Posterior vena cava (tissue), 2 donors: ENCODE measurements at places on chromosomes 2 and 18. TPM values are rescaled to one million over a fixed set of nuclear protein-coding genes. Genes with fewer than 3 reads are reported as not detected.

RIT2 gene
- total RNA-seq: not detected

IL36G gene
- total RNA-seq: not detected

LINC00305 gene
- total RNA-seq: not detected

MAPRE3 gene
- 16.3 TPM for total RNA-seq

UGT1A6 gene
- not detected for total RNA-seq

RSAD2 gene
- total RNA-seq: 6.9 TPM

DNA sequence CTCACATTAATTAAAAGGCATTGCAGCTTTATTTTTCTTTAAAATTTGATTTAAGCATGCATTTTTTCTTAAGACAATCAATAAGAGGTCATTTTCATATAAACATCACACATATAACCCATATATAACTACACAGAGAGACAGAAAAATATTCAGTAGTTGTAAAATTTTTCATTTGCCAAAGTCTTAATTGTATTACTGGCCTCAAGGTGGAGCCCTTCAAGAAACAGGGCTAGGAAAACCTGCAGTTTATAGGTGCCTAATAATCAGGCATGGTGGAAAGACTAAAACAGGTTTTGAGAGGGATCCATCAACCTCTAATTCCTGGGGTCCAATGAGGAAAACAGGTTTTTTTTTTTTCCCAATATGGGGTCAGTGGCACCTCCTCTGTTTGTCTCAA is 71.3 kb upstream of the ZNF804A start:
- no peak for DNase-seq

DNA sequence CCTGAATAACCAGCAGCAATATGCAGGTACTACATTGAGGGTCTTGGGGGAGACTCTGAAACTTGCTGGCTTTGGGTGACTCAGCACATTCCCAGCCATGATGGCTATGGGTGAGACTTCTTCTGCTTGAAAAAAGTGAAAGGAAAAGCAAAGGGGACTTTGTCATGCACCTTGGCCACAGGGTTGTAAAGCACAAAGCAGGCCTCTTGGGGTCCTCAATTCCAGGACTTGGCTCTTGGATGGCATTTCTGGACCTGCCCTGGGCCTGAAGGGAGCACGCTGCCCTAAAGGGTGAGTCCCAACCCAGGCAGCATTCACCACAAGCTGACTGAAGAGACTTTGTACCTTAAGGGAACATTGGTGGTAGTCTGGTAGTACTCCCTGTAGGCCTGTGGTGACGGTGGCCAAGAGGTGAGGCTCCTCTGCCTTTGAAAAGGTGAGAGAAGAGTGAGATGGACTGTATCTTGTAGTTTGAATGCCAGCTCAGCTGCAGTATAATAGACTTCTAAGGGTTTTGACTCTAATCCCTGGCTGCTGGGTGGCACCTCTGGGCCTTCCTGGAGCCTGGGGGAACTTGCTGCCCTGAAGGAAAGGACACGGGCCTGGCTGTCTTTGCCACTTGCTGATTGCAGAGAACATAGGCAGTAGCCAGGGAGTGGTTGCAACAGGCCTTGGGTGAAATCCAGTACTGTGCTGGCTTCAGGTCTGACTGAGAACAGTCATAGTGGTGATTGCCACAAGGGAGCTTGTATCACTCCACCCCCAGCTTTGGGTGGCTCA is 36.5 kb upstream of the CYTIP start:
- peak; percentile 89 for DNase-seq

DNA sequence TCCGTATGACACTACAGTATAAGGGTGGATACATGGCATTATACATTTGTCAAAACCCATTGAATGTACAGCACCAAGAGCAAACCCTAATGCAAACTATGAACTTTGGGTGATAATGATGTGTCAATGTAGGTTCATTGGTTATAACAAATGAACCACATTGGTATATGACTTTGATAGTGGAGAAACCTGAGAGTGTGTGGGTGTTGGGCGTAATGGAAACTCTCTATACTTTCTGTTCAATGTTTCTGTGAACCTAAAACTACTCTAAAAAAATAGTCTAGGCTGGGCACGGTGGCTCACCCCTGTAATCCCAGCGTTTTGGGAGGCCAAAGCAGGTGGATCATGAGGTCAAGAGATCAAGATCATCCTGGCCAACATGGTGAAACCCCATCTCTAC is 6.5 kb upstream of the ACTG2 start:
- DNase-seq: no peak

DNA sequence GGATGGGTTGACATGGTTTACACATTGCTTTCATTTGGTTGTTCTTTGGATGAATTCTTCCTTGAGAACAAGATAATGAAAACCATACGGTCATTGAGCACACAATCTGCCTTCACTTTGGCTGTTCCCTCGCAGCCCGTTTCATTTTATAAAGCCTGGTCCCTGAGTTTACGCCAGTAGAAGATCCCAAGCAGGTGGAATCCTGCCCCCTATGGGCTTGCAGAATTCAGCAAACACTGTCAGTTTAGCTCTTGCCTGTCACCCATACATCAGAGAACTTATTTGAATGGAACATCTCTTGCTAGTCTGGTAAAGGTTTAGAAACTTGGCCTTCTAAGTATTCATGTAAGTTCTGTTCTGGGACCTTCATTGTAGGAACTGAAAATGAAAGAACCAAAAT is 666.4 kb upstream of the ZEB2 start:
- no peak for DNase-seq

DNA sequence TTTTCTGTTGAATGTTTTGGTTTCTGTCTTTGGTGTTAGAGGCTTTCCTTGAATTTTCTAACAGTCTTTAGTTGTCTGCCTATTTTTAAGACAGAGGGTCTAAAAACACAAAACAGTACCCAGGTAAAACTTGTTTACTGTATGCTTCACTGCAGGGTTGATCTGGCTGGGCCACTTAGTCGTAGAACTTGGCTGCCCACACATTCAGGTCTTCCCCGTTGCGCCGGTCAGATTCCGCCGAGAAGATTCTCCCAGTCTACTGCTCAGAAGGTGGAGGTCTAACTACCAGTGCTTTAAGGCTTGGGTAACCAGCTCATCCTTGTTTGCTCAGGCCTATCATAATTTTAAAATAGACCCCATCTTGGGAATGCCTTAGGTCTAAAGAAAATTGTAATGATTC is 24.6 kb upstream of the DNAH6 start:
- DNase-seq: no peak

DNA sequence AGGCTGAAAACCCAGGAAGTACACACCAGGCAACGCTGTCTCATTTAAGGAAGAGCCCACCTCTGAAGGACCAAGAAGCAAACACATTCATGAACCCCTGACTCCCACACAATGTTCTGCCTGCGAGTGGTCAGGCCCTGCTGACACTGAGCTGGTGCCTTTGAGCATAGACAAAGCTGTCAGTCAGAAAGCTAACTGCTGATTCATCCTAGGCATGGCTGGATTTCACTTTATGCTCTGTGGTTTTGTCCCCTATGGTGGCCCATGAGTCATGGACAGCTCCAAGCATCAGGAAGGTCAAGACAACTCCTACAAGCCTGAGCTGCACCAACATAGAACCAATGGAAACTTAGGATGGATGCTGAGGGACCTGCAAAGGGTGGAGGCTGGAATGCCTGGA is 78.9 kb downstream of the UXS1 start:
- no peak for DNase-seq

GRCh38 chr18:21012308-21012707 is 99.3 kb downstream of the ROCK1 start:
- no peak for DNase-seq

DNA sequence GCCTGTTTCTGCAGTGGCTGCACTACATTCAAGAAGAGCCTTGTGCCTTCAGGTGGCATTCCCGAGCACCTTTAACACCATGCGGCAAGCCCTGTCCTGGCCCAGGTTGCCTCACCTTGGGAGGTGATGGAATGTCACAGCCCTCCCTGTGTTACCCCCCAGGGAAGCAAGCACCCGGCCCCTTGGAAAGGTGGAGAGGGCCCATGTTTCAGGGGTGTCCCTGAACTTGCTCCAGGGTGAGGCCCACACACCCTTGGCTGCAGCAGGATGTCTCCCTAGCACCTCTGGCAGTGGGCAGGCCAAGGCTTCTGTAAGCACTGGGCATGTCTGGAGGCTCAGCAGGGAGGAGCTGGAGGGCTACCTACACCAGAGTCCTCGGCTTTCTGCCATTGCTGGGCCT is 29.3 kb upstream of the ACAA2 start:
- no peak for DNase-seq

- DNase-seq: no peak
Observed at GRCh38 chr18:8726281-8726680, 20.9 kb downstream of the MTCL1 start.

GRCh38 chr2:70936165-70936978 is 672 bp downstream of the ATP6V1B1 start:
- peak; percentile 37 for DNase-seq

- DNase-seq: no peak
Observed at GRCh38 chr2:190646780-190647522, 1.9 kb upstream of the NAB1 start.

DNA sequence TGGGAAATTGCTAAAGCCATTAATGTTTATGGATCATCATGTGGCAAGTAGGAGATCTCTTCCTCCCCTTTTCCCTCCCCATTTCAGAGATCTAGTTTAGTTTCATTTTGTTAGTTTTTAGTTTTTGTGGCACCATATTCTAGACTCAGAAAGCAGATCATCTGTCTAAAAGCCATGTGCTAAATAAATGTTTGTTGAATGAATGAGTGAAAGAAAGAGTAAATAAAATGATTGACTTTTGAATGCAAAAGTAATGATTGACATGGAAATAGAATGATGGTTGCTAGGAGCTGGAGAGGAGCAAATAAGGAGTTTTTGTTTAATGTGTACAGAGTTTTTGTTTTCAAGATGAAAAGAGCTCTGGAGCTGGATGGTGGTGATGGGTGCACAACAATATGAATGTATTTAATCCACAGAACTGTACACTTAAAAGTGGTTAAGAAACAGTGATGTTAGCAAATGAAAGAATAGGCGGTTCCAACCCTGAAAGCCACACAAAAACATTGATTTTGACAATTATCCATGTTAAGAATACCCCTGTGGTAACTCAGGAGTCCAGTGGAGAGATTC is 23.6 kb downstream of the TMEM178A start:
- DNase-seq: no peak

GRCh38 chr2:85905187-85905666 is 16.4 kb upstream of the ST3GAL5 start:
- DNase-seq: no peak

- DNase-seq: no peak
Observed at GRCh38 chr2:132608311-132608710, 61.7 kb downstream of the LYPD1 start.

DNA sequence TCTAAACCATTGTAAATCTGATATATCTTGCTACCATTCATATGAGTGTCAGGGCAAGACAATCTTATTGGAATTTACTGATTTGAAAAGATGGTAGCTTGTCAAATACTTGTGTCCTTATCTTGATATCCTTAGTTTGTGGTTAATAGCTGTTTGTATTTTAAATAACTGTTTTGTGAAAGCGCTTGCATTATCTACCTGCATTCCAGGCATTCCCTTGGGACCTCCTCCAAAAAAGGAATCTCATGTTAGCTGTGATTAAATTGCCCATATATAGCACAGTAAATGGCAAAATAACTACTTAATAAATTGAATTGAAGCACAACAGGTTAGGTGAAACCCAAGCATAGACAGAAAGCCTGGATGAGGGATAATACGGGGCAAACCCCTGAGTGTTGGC is 13.9 kb downstream of the CNTNAP5 start:
- DNase-seq: no peak

DNA sequence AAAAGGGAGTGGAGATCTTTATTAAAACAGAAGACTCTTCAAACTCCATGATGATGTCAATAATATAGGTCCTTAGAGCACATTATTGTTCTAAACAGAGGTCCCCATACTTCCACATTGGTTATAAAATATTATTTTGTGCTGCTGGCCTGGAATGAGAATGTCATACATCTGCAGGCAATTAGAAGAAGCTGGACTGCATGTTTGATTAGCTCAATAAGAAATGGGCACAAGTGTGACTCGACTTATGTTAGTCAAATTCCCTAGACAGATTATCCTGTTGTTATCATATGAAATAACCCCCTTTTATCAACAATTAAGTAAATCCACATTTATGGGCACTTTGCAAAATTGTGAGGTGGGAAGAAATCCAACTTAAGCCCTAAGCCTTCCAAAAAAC is 8.8 kb downstream of the EFEMP1 start:
- no peak for DNase-seq

DNA sequence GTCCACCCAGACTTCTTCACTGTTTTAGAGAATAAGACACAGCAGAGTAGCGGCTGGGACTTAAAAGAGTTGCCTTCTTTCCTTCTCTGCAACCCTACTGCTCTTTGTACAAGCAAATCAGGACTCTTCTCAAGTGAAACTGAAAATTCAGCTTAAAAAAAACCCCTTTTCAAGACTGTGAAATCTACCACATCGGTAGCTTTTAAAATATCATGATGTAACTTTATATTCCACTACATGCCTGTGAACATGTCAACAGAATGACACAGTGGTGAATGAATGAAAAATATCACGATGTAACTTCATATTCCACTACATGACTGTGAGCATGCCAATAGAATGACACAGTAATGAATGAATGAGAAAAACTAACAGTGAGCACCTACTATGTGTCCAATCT is 53.4 kb downstream of the TCF4 start:
- no peak for DNase-seq

DNA sequence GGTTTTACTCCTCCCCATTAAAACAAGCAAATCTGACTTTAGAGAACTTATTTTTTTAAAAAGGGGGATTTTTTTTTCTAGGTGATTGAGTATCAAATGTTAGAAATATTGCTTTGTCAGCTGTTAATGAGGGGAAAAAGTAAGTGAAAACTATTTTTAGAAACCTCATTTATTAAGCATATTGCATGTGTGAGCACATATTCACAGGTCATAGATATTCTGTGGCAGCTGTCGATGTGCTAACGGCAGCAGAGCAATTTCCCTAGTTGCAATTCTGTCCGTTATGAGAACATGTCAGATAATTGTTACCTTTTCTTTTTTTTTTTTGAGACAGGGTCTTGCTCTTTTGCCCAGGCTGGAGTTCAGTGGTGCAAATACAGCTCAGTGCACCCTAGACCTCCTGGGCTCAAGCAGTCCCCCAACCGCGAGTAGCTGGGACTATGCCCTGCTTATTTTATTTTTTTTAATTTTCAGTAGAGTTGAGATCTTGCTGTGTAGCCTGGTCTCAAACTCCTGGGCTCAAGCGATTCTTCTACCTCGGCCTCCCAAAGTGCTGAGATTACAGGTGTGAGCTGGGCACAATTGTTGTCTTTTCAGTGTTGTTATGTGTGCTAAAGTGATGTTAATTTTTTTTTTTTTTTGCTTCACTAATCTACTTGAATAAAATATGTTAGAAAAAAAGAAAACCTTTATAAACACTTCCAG is 69.8 kb downstream of the MTA3 start:
- DNase-seq: no peak

- no peak for DNase-seq
Observed at GRCh38 chr18:811182-811891, 705 bp downstream of the YES1 start.
